Stimulated activated CD4-positive, alpha-beta T cell treated with anti-CD3 and anti-CD28 coated beads, TNF-alpha, amount 100 ng/mL, for 24 hours (primary cell): ENCODE measurements at places on chromosomes 7 and 10.

DNA sequence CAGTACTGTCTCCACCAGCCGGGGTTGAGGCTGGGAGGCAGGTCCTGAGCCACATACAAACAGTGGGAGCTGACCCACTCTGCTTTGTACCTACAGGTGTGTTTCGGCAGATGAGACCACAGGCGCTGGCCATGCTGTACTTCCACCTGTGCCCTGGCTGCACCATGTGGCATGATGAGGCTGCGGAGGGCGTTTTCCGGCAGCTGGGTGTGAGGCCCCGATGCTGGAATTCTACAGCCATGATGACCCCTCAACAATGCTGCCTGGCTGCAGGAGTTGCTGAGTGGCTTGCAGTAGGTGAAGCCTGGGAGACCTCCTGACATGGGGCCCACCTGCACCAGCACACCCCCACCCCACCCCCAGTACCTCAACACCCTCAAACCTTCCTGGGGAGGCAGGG, 18.0 kb downstream of the IMPDH1 start:
- no peak for DNase-seq

GRCh38 chr10:112880633-112881530, 69.2 kb upstream of the TCF7L2 start:
- no peak for DNase-seq

- no peak for DNase-seq
Measured at GRCh38 chr10:113959383-113959760, 84.3 kb upstream of the ADRB1 start.

GRCh38 chr7:39606352-39606751, 17.0 kb upstream of the RALA start:
- DNase-seq = no peak

GRCh38 chr7:4009211-4010060, 672.7 kb upstream of the FOXK1 start:
- no peak for DNase-seq

- DNase-seq = no peak
Measured at GRCh38 chr10:20890009-20890408, 7.1 kb downstream of the NEBL start.
